ENCODE measurements at places on chromosomes 1 and 21.

DNA sequence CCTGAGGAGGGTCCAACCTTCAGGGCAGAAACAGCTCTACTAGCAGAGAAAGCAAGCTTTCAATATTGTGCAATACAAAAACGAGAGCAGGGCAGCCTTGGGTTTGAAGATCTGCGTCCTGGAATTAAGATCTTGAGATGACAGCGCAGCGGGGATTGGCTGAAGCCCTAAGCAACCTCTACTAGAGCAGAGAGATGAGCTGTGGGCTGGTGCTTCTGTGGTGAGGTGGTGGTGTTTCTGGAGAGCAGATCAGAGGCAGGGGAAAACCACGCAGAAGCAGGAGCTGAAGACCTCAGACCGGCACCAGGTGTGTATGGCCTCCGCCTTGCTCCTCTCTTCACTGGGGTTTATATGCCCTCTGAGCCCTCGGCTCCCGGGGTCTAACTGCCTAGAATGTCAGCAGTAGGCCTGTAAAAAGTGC is 12.5 kb downstream of the TRAF3IP3 start:
- no peak for DNase-seq

DNA sequence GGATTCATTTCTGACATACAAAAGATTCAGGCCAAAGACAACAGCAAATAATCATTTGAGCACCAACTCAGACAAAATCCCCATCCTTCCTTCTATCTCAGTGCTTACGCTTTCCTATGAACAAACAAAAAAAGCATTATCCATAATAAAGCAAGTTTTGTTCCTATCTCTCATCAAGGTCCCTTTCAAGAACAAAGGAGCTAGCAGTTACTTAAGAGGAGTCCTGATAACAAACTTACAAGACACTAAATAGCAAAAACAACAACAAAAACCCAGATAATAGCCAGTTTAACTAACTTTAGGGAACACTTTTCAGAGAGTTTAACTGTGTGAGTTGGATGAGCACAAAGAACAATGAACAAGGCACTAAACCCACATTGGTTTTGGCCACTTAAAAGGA is 10.5 kb downstream of the EVI5 start:
- no peak for DNase-seq

DNA sequence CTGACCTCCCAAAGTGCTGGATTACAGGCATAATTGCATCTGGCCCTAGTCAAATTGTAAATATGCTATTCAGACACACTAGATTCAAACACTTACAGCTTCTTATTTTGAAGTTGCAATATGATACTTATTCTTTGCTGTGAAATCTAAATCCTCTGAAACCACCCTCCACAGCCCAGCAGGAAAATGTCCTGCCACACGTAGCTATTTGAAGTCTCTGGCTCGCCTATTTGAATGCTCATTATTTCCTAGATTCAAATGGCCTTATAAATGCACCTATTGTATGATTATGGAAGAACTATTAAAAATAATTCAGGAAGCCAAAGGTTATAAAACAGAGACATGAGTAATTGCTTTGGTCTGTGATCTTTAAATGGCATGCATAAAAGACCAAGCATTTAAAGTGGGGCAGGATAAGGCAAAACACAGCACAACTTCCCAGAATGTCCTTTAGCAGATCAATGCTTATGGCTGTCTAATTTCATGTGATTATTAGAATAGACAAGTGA is 26.6 kb upstream of the FBXO28 start:
- DNase-seq: no peak

DNA sequence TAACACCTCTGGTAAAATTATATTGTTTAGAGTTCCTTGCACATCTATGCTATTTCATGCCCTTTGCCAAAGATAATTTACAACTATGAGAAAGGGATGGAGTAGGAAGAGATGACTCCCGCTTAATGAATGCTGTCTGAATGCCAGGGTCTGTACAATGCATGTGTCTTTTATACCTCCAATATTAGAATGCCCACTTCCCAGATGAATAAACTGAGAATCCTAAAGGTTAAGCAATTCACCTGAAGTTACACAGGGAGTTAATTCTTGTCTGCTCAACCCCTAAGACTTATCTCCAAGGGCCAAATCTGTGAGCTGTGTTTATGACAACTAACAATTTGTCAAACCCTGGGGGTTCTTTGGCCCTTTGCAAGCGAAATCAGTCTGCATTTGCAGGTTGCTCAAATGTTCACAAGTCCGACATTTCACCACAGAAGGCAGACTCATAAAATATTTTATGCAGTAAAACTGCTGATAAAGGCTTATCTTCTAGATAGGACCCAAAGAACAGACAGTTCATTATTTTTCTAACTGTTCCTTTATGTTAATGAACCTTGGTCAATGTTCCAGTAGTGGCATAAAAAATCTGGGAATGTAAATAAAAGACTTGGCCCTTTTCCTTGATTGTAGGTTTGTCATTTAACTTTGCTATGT is 50.2 kb upstream of the ATP1A1 start:
- no peak for DNase-seq

- DNase-seq: peak; percentile 71
Observed at GRCh38 chr1:232613752-232614381, 16.1 kb downstream of the SIPA1L2 start.

GRCh38 chr1:244835276-244836134 is at the start of gene COX20:
COX20 (plus strand) TSS chr1:244835658; CDS start chr1:244835715, 57 bp downstream.
- DNase-seq: peak; percentile 90

- no peak for DNase-seq
Observed at GRCh38 chr1:26154750-26155149, 4.1 kb upstream of the FAM110D start.

GRCh38 chr1:163082971-163083370 is 13.8 kb downstream of the RGS4 start:
- DNase-seq: peak; percentile 43

DNA sequence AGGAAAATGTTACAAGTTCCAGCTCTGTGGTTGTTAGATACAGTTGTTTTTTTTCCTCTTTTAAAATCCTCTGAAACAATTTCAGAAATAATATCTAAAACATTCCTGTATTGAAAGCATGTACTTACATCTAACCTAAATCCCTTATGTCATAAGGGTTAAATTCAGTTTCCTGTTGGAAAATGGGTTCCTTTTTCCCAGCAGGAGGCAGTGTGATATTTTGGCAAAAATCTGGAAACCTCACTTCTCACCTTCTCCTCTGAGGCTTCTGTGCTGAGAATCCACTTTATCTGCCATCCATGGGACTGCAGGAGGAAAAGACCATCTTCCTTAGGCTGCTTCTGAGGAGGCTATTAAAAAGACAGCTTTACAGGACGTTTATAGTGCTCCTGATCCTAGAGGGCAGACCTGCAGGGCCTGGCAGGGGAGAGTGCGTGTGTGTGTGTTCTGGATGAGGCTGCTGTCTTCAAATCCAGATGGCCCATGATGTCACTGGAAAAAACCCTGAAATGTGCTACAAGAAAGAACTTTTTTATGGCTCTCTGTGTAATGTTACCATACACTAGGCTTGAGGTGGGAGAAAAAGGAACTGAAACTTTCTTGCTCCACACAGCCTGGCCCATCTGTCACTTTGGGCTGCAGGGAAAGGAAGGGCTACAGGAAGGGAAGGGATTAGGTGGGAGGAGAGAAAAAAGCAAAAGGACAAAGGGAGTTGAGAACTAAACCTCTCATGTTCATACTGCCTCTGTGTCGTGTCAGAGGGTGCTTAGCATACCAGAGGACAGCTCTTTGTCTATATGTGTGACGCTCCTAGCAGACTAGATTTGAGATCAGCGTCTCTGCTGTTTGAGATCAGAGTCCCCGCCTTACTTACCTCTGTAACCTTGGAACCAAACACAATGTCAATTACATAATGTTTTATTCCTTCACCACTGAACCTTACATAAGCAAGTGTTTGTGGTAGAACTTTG is 379.2 kb upstream of the SPAG17 start:
- peak; percentile 40 for DNase-seq

GRCh38 chr1:172914501-172915144 is 136.1 kb downstream of the TNFSF18 start:
- peak; percentile 91 for DNase-seq

DNA sequence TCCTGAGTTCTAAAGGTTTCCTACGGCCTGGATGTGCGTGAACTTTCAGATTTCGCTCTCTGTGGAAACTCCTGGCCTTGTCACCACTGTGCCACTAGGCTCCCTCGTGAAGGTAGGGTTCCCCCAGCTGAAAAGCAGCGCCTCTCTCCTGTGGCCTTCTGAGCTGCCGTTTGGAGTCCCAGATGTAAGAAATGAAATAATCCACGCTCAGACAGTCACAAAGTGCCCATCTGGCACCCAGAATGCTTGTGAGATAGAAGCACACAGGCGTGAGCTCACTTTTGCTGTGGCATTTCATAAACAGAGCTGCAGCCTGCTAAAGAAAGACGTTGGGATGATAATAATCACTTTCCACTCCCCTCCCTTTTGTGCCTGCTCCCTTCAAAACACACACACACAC is 65.8 kb downstream of the LMO4 start:
- no peak for DNase-seq

DNA sequence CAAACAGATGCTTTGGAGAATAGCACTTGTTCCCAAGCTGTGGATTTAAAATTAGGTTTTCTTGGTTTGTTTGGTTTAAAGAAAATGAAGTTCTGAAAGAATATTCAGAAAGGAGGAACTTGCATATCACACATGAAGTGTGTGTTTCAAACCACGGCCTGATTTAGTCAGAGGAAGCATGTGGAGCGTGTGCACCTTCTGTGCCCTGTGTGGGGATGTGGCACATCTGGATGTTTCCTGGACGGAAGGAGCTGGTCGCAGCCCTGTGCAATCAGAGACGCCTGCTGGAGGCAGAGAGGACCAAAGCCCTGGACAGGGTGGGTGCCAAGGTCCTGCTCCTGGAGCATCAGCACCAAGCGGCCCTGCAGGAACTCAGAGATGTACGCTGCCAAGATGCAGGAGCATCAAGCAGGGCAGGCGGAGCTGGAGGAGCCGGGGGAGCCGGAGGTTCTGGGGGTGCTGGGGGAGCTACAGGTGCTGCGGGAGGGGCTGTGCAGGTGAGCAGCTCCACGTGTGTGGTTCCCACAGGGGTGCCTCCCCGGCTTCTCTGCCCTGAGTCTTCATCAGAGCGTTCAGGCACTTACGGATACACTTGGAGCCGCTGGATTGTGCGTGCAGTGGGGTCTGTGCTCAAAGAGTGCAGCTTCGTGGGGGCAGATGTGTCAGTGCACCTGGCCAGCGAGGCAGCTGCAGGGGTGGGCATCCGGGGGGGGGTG is 45.7 kb downstream of the PCNT start:
- no peak for DNase-seq

DNA sequence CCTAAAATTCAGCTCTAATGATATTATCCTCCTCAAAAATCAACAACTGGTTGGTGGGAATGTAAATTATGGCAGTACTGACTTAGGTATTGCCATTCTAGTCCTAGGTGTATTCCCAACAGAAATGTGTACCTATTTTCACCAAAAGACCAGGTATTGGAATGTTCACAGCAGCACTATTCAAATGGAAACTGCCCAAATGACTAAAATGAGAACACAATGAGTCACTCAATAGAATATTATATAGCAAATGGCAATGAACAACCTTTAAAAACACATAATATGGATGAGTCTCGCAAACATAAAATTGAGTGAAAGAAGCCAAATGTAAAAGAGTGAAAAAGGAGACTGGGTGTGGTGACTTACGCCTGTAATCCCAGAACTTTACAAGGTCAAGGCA is 44.9 kb downstream of the GADD45A start:
- DNase-seq: no peak

DNA sequence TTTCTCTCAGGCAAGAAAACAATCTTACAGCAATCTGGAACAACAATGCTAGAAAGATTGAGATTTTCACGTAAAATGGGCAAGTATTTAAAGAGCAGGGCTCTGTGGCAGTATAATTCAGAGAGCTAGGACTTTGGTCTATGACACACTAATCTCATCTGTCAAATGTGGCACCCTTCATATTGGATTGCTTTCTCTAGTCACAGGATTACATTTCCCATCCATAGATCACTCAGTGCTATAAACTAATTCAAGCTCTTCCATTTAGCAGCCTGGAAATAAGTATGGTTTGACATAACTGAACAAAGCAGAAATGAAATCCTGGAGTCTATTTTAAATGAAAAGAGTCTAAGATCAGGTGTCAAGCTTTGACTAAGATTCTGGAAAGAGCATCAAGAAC is 263.1 kb upstream of the TMPRSS15 start:
- DNase-seq: no peak

All from fibroblast of mammary gland (primary cell).